Ovary (tissue), 10 donors: ENCODE measurements at places on chromosomes 5 and 9. TPM values are rescaled to one million over a fixed set of nuclear protein-coding genes. Genes with fewer than 3 reads are reported as not detected.

DNA sequence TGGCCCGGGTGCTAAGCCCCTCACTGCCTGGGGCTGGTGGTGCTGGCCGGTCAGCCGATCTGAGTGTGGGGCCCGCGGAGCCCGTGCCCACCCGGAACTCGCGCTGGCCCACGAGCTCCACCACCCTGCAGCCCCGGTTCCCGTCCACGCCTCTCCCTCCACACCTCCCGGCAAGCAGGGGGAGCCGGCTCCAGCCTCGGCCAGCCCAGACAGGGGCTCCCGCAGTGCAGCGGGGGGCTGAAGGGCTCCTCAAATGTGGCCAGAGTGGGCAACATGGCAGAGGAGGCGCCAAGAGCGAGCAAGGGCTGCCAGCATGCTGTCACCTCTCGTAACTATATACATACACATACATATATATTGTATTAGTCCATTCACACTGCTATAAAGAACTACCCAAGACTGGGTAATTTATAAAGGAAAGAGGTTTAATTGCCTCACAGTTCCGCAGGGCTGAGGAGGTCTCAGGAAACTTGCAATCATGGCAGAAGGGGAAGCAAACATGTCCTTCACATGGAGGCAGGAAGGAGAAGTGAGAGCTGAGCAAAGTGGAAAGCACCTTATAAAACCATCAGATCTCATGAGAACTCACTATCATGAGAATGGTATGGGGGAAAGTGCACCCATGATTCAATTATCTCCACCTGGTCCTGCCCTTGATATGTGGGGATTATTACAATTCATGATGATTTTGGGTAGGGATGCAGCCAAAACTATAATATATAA lies 56.8 kb downstream of the LIX1 start:
- no peak for DNase-seq
- no peaks in the 10 kb centered on the region for H3K4me1 ChIP-seq
- no peak overlapping the region for H3K27ac ChIP-seq
- no peaks in the 10 kb centered on the region for H3K36me3 ChIP-seq
- H3K27me3 ChIP-seq: no peaks in the 10 kb centered on the region

GRCh38 chr5:75433814-75434506 lies 77.5 kb downstream of the CERT1 start:
- no peaks in the 10 kb centered on the region for H3K36me3 ChIP-seq
- no peak for DNase-seq
- H3K27me3 ChIP-seq: no peaks in the 10 kb centered on the region
- H3K4me3 ChIP-seq: no peak overlapping the region

- no peak overlapping the region for H3K4me3 ChIP-seq
- H3K4me1 ChIP-seq: no peaks in the 10 kb centered on the region
- H3K27me3 ChIP-seq: no peaks in the 10 kb centered on the region
These were observed 610.4 kb downstream of the ELAVL2 start for GRCh38 chr9:23215688-23216087.

- H3K36me3 ChIP-seq: no peaks in the 10 kb centered on the region
- no peaks in the 10 kb centered on the region for H3K4me1 ChIP-seq
- no peak overlapping the region for H3K27ac ChIP-seq
These were observed 24.3 kb upstream of the PRRC1 start for GRCh38 chr5:127492854-127493738.

Gene TYRP1
- total RNA-seq: not detected

DNA sequence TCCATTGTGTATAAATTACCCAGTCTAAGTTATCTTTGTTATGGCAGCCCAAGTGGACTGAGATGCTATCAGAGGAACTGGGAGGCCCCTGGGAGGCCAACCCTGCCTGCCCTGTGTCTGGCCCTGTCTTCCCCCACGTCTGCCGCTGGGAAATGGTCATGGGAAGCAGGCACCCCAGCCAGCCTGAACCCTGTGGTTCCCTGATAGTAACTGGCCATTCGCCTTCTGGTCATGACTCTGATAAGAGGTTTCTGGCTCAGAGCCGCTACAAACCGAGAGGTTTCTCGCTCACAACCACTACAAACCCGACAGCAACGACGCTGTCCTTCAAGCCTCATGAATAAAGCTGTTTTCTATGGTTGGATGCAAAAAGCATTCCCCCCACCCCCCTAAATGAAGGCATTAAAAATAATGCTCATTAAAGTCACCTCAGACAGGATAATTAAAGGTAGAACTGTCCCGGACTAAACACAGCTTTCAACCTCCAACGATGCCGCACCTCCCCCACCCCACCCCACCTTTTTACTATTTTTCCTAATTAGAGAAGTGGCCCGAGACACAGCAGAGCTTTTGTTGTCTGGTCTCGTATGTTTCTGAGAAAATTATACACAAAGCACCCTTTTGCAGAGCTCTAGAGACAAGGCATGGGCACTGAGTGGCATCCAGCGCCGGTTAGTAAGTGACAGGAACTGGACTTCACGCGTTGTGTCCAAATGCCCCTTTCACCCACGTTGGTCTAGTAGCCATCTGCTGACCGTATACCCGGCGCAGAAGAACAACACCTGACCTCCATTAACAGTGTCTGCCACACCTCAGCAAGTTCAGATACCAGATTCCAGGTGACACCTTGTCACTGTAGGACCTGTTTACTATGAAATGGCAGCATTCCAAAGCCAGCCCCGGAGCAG lies 140.8 kb downstream of the COL23A1 start:
- H3K4me3 ChIP-seq: no peak overlapping the region
- no peaks in the 10 kb centered on the region for H3K4me1 ChIP-seq
- no peaks in the 10 kb centered on the region for H3K36me3 ChIP-seq
- no peak overlapping the region for H3K27ac ChIP-seq

DNA sequence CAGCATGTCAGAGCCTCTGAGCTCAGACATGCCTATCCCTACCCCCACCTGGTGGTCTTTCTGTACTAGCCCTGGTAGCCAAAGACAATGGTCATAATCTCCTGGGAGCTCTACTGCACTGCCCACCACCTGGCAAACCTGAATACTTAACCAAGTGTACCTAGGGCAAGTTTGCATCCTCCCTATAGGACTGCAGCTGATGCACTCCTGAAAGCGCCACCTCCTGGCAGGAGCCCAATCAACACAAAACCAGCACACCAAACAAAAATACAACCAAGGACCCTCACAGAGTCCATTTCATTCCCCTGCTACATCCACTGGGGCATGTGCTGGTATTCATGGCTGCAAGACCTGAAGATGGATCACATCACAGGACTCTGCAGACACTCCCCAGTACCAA lies 14.8 kb upstream of the FAM174A start:
- DNase-seq: no peak
- no peaks in the 10 kb centered on the region for H3K36me3 ChIP-seq
- H3K4me1 ChIP-seq: no peaks in the 10 kb centered on the region
- no peak overlapping the region for H3K4me3 ChIP-seq

Gene PAM
- 235 TPM for total RNA-seq

GRCh38 chr5:125847561-125847960 lies 575.6 kb upstream of the GRAMD2B start:
- H3K4me3 ChIP-seq: no peak overlapping the region
- no peaks in the 10 kb centered on the region for H3K27me3 ChIP-seq
- H3K4me1 ChIP-seq: no peaks in the 10 kb centered on the region
- H3K36me3 ChIP-seq: no peaks in the 10 kb centered on the region

DNA sequence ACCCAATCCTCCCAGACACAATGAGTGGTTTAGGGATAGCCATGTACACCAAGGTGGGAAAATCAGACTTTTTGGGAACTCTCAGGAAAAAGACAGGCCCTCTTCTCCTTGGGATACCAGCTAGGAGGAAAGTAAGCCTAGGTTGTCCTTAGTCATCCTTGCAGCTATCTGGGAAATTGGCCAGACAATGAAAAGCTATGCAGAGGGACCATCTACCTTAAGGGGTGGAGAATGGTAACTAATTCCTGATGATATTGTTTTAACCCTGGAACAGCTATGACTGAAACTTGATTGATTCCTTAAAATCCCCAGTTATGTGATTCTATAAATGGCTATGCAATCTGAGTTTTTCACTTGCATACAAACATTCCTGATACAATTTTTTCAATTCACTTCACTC lies 88.9 kb upstream of the BNC2 start:
- H3K4me1 ChIP-seq: no peaks in the 10 kb centered on the region
- no peak for DNase-seq
- H3K27me3 ChIP-seq: no peaks in the 10 kb centered on the region
- no peak overlapping the region for H3K4me3 ChIP-seq

GRCh38 chr5:91225848-91226686 lies 157.1 kb downstream of the ARRDC3 start:
- no peak overlapping the region for H3K4me3 ChIP-seq
- no peaks in the 10 kb centered on the region for H3K36me3 ChIP-seq
- no peaks in the 10 kb centered on the region for H3K27me3 ChIP-seq

DNA sequence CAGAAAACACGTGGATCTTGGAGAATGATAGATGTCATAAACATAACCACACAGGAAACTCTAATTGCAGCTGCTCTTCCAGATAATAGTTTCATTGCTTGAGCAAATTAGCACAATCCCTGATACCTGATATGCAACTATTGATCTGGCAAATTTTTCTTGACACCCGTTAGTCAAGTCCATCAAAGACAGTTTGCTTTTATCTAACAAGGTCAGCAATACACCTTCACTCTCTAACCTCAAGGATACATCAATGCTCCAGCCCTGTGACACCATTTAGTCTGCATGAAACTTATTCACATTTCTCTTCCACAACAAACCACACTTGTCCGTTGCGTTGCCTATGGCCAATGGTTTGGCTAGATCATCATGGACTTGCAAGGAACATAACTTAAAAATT lies 16.6 kb downstream of the UGT3A1 start:
- H3K27ac ChIP-seq: no peak overlapping the region
- no peaks in the 10 kb centered on the region for H3K36me3 ChIP-seq
- no peak overlapping the region for H3K4me3 ChIP-seq
- DNase-seq: no peak

- no peak overlapping the region for H3K27ac ChIP-seq
- H3K36me3 ChIP-seq: no peaks in the 10 kb centered on the region
- H3K4me1 ChIP-seq: no peaks in the 10 kb centered on the region
- no peak for DNase-seq
- no peak overlapping the region for H3K4me3 ChIP-seq
These were observed 759.3 kb upstream of the TYRP1 start for GRCh38 chr9:11933926-11934325.

DNA sequence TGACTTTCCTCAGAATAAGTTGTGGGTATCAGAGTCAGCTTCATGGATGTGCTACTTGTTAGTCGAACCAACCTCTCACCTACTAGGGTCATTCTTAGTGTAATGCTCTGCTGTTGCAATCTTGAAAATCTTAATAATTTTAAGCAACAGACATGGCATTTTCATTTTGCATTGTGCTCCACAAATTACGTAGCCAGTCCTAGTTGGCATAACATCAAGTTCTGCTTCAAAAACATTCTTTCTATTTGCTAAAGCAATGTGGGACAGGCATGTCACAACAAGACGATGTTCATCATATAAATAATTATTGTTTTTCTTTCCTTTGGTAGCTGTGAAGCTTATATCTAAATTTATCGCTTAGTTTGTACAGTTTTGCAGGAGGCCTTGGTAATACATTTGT lies 39.3 kb upstream of the CDH12 start:
- H3K4me3 ChIP-seq: no peak overlapping the region
- no peak overlapping the region for H3K27ac ChIP-seq
- no peaks in the 10 kb centered on the region for H3K27me3 ChIP-seq
- H3K36me3 ChIP-seq: no peaks in the 10 kb centered on the region
- DNase-seq: no peak

DNA sequence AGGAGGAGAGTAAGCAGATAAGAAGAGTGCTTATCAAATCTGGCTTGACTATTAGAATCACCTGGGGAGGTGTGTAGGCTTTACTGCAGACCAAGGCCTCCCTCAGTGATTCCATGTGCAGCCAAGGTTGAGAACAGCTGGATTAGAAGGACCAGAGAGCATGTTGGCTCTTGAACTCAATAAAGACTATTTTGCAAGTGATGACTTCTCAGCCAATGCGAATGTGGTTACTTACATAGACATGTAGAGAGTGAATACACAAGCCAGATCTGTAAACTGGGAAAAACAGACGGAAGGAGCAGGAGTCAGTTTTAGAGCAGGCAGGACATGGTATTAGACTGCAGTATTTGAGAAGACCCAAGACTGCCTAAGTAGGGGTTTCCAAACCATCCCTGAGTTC lies 48.5 kb downstream of the MAMDC2 start:
- no peaks in the 10 kb centered on the region for H3K36me3 ChIP-seq
- H3K27me3 ChIP-seq: no peaks in the 10 kb centered on the region
- H3K4me3 ChIP-seq: no peak overlapping the region
- DNase-seq: no peak

Gene DIPK1B
- 23.4 TPM for total RNA-seq

- H3K4me1 ChIP-seq: no peaks in the 10 kb centered on the region
- no peak overlapping the region for H3K27ac ChIP-seq
- H3K4me3 ChIP-seq: no peak overlapping the region
- DNase-seq: no peak
- no peaks in the 10 kb centered on the region for H3K27me3 ChIP-seq
These were observed 651.6 kb upstream of the RORB start for GRCh38 chr9:73845539-73845938.

GRCh38 chr5:24854850-24855249 lies 210.1 kb upstream of the CDH10 start:
- H3K4me1 ChIP-seq: no peaks in the 10 kb centered on the region
- no peaks in the 10 kb centered on the region for H3K36me3 ChIP-seq
- no peak for DNase-seq
- H3K4me3 ChIP-seq: no peak overlapping the region

GRCh38 chr9:10701906-10702305 lies 89.1 kb upstream of the PTPRD start:
- no peaks in the 10 kb centered on the region for H3K4me1 ChIP-seq
- no peaks in the 10 kb centered on the region for H3K27me3 ChIP-seq
- H3K36me3 ChIP-seq: no peaks in the 10 kb centered on the region

Gene GMCL2
- not detected for total RNA-seq

DNA sequence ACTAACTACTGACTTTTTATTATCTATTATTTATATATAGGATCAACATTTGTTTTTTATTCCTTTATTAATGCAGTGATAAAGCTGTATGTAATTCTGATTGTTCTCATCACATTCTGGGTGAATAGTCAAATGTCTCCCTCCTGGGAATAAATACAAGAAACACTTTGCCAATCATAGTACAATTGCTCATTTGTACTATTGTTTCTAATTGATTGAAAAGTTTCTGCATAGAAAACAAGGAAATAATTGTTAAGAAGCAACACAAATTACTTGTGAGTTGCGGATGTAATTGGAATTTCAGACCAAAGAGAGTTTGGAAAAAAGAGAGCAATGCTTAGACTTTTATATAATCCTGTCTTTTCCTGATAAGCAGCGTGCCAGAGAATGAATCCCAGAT lies 1013.9 kb downstream of the EFNA5 start:
- no peaks in the 10 kb centered on the region for H3K36me3 ChIP-seq
- no peak for DNase-seq
- no peaks in the 10 kb centered on the region for H3K4me1 ChIP-seq
- H3K27me3 ChIP-seq: no peaks in the 10 kb centered on the region
- no peak overlapping the region for H3K27ac ChIP-seq

- H3K36me3 ChIP-seq: no peaks in the 10 kb centered on the region
- H3K4me1 ChIP-seq: no peaks in the 10 kb centered on the region
- no peaks in the 10 kb centered on the region for H3K27me3 ChIP-seq
- no peak overlapping the region for H3K4me3 ChIP-seq
- no peak overlapping the region for H3K27ac ChIP-seq
These were observed 53.2 kb upstream of the ISOC1 start for GRCh38 chr5:129041196-129041881.

Gene BARHL1
- total RNA-seq: not detected

Gene RXFP3
- total RNA-seq: 0.24 TPM

Gene CAMK2A
- total RNA-seq: 1.2 TPM

GRCh38 chr9:23636199-23636598 lies 189.8 kb downstream of the ELAVL2 start:
- no peak overlapping the region for H3K4me3 ChIP-seq
- no peak for DNase-seq
- no peak overlapping the region for H3K27ac ChIP-seq
- H3K36me3 ChIP-seq: no peaks in the 10 kb centered on the region
- no peaks in the 10 kb centered on the region for H3K4me1 ChIP-seq
- no peaks in the 10 kb centered on the region for H3K27me3 ChIP-seq
